ENCODE measurements at places on chromosomes 1 and 21.

- DNase-seq, result peak; percentile 16
These were observed 31.2 kb upstream of the SYNC start for GRCh38 chr1:32733582-32734321.

GRCh38 chr1:74674278-74675048, 871 bp upstream of the ERICH3 start:
- DNase-seq, result no peak

DNA sequence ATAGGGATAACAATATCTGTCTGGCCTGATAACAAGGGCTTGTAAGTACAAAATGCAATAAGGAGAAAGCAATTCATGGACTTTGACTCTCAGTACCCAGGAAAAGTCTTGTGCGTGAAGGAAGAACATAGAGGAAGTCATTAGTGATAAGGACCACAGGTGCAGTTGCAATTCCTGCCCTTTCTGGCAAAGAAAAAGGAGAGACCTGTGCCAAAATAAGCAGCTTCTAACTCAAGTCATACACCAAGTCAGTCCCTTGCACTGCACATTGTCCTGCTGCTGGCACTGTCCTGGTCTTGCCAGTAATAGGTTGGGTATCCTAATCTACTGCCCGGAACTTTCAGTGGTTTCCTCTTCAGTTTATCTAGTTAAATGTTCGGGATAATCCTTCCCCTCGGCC, 14.8 kb upstream of the SOD1 start:
- DNase-seq, result no peak

- peak; percentile 85 for DNase-seq
These were observed at the start of gene IFI44L for GRCh38 chr1:78619803-78620579. TSS of gene IFI44L (plus strand) at chr1:78620448. CDS start at chr1:78627916, 7,468 bp downstream.

DNA sequence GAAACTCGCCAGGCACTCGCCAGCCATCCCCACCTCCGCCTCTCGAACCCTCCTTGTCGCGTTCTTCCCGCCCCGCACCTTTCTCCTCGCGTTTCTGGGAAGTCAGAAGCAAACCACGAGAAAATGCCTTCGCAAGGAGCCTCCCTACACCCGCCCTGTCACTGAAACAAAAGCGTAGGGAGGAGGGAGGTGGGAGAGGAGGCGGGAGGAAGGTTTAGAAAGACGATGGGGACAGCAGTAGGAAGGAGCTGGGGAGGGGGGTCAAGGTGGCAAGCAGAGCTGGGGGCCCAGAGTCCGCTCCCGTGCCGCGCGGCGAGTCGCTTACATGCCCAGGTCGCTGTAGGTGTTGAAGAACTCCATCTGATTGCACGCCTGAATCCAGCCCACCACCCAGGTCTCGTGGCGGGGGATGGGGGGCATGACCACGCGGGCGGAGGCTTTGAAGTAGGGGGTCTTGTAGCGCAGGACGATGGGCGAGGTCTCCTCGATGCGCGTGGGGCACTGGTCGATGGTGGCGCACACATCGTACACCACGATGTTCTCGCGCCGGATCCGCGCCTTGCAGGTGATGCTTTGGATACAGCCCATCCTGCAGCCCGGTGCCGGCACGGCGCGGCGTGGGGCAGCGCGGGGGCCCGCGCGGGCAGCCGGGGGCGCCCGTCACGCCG, 1.0 kb downstream of the FAM78B start:
- peak; percentile 13 for DNase-seq

DNA sequence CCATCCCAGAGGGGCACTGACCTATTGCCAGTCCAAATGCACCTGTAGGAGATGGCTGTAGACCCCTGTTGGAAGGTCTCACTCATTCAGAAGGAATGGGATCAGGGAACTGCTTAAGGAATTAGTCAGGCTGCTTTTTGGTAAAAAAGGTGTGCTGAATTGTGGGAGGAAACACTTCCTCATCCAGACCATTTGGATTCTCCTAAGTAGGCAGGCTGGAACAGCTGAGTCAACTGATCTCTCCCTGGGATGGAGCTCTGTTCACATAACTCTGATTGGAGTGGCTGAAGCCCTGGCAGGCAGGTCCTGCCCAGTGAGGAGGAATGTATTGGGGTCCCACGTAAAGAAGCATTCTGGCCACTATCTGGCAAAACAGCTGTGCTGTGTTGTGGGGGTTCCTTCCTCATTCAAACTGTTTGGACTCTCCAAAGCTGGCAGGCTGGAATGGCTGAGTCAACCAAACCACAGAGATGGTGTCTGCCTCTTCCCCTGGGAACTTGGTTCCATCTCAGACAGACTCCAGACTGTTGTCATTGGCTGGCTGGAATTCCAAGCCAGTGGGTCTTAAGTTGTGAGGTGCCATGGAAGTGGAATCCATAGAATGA, 70.7 kb upstream of the PDC start:
- peak; percentile 70 for DNase-seq

GRCh38 chr1:40045182-40045581, 4.7 kb downstream of the CAP1 start:
- no peak for DNase-seq

GRCh38 chr1:211630236-211631081, 45.0 kb downstream of the NEK2 start:
- no peak for DNase-seq

- DNase-seq, result peak; percentile 27
These were observed 203.4 kb downstream of the HS2ST1 start for GRCh38 chr1:87117761-87118368.

GRCh38 chr1:160580221-160580812, 1.0 kb upstream of the CD84 start:
- no peak for DNase-seq

- DNase-seq, result no peak
These were observed at the start of gene DENND2C for GRCh38 chr1:114669562-114670082. TSS of gene DENND2C (minus strand) at chr1:114670049. CDS start at chr1:114625984, 44,065 bp downstream.

GRCh38 chr1:95916616-95917015, 682.6 kb downstream of the RWDD3 start:
- peak; percentile 13 for DNase-seq

DNA sequence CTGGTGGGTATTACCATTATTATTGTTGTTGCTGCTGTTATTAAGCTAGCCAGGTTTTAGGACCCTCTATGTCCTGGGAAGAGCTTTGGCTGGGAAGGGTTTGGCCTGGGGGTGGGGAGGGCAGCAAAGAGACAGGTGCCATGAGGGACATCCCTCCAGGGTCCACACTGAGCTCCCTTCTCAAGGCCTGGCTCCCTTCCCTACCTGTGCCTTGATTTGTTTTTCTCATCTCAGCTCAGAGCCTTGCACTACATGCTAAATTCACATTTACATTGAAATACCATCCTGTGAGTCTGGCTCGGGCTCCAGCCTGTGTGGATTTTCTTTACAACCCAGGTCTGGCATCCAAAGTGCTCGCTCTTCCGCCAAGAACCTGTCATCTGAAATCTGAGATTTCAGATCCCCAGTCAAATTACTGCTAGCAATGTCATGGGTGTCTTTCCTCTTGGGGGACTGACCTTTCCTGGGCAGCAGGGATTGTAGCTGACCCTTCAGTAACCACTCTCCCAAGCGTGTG, 536.3 kb downstream of the PTPRU start:
- no peak for DNase-seq

GRCh38 chr1:115113766-115114165, 24.5 kb upstream of the TSPAN2 start:
- no peak for DNase-seq

All from AG10803 (cell line).